ENCODE measurements at places on chromosomes 6 and 20.

DNA sequence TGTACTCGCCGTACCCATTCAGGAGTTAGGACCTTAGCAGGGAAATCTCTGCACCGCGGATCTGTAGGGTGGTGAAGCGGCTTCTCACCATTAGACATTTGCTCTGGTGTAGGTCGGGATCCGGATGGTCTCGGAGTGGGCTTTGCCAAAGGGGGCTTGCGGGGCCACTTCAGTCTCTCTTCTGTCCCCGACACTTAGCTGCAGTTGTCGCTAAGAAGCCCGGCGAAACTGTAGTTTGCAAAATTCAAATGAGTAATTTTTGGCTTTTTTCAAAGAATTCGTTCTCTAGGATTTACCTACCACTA lies 433 bp downstream of the QRSL1 start:
- no peak for DNase-seq

DNA sequence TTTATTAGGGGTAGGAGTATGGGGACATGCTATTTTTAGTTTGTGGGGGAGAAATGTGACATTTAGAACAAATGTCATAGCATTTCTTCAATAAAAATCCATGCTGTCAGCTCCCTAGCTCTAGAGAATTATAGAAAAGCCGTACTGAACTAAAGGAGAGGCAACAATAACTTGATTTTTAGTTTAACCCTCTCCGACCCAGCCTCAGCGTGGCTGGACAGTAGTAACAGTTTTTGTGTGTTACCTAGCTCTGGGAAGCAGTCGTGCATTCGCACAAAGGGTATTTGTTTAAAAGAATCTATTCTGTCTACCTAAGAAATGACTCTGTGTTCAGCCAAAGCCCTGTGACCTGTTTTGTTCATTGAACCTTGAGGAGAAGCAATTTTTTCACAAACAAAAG lies 442.4 kb upstream of the SOX4 start:
- DNase-seq: no peak

DNA sequence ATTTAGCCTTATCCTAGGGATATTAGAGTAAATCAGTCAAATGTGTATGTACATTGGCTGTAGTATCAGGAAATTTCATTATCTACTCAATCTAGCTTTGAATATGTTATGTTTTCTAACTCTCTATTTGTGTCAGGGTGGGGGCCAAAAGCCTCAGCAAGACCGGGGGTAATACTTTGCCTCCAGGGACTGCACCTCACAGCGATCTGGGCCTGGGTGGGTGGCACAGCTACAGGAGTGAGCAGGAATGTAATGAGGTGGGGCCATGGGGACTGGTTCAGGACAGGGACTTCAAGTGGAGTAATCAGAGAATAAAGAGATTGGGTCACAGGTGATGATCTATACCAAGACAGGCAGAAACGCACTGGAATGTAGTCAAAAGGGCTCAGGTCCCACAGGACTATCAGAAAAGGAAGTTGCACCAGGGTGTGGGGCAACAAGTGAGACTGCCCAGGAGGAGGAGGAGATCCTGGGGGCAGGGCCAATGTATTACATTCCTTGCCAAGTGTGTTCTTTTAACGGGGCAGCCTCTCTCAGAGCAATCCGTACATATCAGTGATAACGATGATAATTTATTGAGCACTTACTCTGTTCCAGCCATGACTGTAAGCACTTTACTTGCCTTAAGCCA lies 54.0 kb downstream of the PIGU start:
- DNase-seq: no peak

- DNase-seq: no peak
These were observed 1.9 kb downstream of the RFPL4B start for GRCh38 chr6:112348891-112349635.

- no peak for DNase-seq
These were observed 68.5 kb downstream of the MRPL14 start for GRCh38 chr6:44058617-44059358.

- DNase-seq: no peak
These were observed 63.3 kb downstream of the STK35 start for GRCh38 chr20:2164966-2165365.

- DNase-seq: no peak
These were observed 14.3 kb downstream of the B4GALT5 start for GRCh38 chr20:49699200-49699992.

DNA sequence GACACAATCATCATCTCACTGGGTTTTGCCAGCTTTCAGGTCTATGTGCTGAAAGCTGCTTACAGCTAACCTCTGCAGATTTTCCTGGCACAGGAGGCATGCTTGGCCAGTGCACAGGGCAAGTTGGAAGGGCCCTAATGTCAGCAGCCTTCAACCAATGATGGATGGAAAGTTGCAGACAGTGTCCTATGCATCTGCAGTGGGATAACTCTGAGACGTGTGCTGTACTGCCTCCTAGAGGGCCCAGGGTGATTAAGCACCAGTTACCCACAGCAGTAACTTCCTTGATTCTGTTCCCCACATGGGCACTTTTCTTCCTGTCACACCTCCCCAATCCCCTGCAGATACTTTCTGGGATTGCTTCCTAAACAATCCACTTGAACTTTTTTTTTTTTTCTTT lies 38.6 kb downstream of the OVOL2 start:
- no peak for DNase-seq

DNA sequence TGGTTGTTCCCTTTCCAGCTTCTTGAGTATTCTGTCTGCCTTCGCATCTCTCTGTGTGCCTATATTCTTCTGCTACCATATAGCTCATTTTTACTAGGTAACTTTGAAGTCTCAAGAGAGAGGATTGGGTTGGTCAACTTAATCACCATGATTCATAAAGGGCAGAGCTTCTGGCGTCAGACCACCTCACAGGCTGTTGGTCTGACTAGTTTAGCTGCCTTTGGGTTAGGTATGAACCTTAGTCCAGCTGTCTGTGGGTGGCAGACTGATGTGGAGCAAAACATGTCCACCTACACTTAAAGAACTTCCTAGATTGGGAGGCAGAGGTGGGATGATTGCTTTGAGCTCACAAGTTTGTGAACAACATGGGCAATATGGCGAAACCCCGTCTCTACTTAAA lies 192.2 kb upstream of the SGK1 start:
- DNase-seq: no peak

DNA sequence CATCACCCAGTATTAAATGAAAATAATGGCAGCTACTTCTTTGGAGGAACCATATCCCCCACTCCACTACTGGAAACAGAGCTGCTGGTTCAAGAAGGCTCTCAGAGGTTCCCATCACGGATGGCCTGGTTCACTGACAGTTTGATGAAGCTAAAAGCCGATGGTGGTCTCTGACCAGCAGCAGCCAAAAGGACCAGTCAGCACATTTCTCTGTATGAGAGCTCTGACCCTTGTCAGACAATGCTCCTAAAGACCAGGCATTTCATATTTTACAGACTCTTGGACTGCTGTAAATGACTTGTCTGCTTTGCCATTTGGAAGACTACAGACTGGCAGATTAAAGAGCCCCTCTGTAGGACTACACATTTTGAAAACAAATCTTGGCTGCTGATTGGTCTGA lies 16.6 kb downstream of the PRKN start:
- DNase-seq: no peak

DNA sequence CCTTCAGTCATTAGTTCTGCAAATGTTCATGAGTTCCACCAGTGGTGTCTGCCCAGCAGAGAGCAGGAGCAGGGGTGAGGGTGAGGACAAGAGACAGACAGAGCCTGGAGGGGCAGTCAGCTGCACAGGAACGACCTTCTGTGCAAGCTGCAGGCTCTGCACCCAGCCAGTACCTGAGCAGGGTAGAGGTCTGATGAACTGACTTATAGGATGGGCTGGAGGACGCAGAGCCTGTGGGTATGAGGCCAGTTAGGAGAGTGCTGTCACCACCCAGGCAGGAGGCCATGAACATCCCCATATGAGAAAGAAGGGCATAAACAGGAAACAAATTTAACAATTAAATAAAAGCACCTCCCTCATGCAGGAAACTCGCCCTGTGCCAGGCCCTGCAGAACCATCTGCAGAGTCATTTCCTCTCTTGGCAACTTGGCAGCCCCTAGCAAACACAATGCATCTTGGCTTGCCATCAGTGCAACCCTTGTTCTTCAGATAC lies 17.9 kb downstream of the C6orf15 start:
- no peak for DNase-seq

GRCh38 chr6:79777713-79778579 lies 146.8 kb downstream of the SH3BGRL2 start:
- peak; percentile 79 for DNase-seq

GRCh38 chr6:168939796-168940195 lies 313.9 kb downstream of the THBS2 start:
- no peak for DNase-seq

GRCh38 chr6:33702345-33702977 lies 9.0 kb downstream of the UQCC2 start:
- no peak for DNase-seq

- no peak for DNase-seq
These were observed 29.9 kb downstream of the NRN1 start for GRCh38 chr6:5976811-5977210.

DNA sequence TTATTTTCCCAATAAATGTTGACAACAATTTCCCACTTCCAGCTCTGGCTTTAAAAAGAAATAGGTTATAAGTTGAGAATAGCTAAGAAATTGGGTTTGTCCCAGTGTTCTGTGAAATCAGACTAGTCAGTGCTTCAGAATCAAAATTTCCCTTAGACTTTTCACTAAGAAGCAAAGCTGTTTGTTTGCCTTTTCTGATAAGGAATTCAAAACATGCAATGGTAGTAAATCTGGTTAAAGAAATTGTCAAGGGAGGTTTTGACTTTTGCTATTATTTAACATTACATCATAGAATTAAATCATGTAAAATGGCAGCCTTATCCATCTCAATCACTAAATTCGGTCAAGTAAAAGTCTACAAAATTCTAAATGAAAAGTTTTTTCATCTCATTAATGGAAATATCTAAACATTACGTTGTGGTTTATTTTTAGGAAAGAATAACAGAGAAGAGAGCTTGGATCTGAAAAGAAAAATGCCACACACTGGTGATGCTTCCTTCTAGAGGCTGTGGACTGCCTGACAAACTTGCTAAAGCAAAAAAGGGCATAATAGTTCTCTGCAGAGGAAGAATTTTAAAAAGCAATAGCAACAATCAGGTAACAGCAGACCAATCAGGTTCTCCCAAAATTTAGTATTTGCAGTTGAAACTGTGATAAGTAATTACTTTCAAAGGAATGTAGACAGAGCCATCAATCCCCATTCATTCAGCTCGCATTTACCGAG lies 36.4 kb downstream of the PLAGL1 start:
- no peak for DNase-seq

GRCh38 chr6:21360336-21360735 lies 233.2 kb upstream of the SOX4 start:
- no peak for DNase-seq

GRCh38 chr20:63055575-63056235 lies 48.9 kb upstream of the BHLHE23 start:
- DNase-seq: peak; percentile 1

DNA sequence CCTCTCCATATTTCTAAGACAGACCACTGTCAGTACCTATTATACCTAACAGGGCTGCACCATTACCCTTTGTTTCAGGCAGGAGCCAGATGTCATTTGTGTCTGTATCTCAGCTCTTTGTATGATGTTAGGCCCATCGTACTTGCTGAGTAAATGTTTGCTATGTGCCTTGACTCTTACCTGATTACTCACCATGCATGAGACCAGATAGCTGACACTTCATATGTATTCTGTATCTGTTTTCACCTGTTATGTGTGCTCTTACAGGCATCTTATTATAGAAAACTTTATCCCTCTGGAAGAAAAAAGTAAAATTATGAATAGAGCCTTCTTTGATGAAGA lies 31.7 kb upstream of the ASXL1 start:
- no peak for DNase-seq
